ENCODE measurements at places on chromosomes 5 and 9.
A peak's percentile ranks its signal among the peaks of the same experiment; 100 is the strongest.

GRCh38 chr9:77176686-77177142 is 620 bp upstream of the VPS13A start:
- DNase-seq: peak; percentile 23

DNA sequence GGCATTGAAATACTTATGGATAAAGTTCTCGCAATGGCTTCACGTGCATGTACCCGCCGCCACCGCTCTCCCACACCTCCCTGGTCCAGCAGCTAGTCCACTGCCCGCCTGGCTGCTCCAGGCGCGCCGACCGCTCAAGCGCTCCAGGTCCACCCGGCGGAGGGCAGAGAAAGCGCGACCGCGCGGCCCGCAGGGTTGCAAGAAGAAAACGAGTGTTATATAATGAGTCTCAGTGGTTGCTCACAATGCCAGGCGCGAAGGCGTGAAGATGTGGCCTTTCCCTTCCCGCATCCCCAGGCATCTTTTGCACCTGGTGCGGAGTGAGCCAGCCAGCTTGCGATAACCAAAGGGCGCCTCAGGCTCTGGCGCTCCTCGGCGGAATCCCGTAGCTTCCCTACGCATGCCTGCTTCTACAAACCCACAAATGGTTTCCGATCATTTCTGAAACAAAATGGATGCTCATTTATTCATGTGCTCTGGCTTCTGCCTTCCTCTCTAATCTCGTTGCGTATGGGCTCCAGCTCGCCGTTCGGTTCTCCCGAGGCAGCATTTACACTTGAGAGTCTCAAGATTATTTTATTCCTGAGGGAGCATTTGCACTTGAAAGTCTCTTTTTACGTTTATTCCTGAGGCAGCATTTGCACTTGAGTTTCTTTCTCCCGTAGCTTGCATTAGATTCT is 25.7 kb downstream of the CDKN2A start:
- peak; percentile 28 for DNase-seq

GRCh38 chr5:82045554-82046275 is 73.9 kb downstream of the ATG10 start:
- no peak for DNase-seq

DNA sequence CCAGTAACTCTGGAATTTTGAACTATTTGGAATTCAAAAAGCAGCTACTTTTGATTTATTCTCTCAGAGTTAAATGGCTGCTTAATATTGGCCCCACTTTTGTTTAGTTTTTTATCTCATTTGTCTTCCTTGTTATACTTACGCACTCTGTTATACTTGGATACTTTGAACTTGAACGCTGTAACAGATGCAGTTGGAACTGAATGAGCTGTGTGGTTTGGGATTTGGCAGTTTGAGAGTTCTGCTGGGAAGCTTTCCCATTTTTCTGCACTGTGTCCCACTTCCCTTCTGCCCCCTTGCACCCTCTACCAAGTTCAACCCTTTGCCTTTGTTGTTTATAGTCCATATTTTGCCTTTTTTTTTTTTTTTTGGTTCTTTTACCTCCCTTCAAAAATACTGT is 3.8 kb downstream of the RHOBTB3 start:
- no peak for DNase-seq

DNA sequence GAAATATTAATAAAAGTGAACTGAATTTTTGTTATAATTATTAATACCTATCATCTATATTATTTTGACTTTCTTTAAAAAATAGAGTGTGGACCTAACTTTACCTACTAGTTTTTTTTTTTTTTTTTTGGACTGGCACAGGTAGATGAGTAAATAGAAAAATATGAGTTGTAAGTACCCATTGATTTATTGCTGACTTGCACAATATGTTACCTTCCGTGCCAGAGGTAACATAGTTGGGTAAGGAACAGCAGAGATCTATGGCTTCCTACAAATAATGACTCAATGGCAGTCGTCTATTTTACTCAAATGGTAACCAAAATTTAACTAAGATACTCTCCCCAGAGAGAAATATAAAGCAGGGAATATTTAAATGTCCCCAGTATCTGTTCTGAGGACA is 1212.8 kb downstream of the PTPRD start:
- no peak for DNase-seq

GRCh38 chr5:131185523-131186104 is 14.9 kb downstream of the LYRM7 start:
- no peak for DNase-seq

- DNase-seq: no peak
Measured at GRCh38 chr5:147170603-147171002, 64.2 kb upstream of the STK32A start.

All from hematopoietic multipotent progenitor cell treated with erythropoietin and hydrocortisone succinate and interleukin-3 and kit ligand, for 4 days (in vitro differentiated cells).